Right hindlimb (tissue), 1 donor: ENCODE measurements at places on chromosomes 13 and 19.
A peak's percentile ranks its signal among the peaks of the same experiment; 100 is the strongest.

DNA sequence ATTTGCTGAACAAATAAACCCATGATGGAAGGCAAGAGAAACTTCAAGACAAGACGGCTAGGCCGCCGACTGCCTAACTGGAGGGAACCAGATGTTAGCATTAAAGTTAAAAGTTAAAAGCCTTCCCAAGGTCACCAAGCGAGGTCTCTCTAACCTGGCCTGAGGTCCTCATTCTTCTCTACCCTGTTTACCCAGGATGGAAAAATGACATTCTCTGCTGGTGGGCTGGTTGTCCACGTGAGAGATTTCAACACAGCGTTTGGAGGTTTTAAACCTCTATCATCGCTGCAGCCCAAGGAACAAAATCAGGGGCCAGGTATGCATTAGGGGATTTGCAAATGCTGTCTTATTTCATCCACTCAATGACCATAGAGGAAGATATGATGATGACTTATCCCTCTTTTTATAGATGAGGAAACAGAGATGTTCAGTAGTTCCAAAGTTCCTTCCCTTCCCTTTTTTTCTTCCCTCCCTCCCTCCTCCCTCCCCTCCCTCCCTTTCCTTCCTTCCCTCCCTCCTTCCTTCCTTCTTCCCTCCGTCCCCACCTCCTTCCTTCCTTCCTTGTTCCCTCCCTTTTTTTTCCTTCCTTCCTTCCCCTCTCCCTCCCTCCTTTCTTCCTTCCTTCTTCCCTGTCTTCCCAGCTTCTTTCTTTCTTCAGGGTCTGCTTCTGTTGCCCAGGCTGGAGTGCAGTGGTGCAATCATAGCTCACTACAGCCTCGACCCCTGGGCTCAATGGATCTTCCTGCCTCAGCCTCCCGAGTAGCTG is 79.7 kb downstream of the INSR start:
- no peak for DNase-seq

GRCh38 chr13:37148501-37148900 is 43.0 kb upstream of the CSNK1A1L start:
- no peak for DNase-seq

DNA sequence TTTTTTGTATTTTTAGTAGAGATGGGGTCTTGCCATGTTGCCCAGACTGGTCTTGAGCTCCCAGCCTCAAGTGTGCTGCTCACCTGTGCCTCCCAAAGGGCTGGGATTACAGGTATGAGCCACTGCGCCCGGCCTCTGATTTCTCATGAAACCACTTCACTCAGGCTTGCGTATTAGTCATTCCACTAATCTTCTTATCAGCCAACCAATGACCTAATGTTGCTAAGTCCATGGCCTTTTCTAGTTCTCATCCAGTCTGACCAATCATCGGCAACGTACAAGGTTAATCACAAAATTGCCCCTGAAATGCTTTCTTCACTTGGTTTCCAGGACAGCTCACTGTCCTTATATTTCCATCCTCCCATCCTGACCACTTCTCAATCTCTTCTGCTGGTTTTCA is 605.3 kb upstream of the SLC10A2 start:
- DNase-seq = no peak

- DNase-seq = peak; percentile 70
These were observed 4.9 kb downstream of the ARHGEF1 start for GRCh38 chr19:41887711-41888382.
